ENCODE measurements at places on chromosomes 16 and 17. TPM values are rescaled to one million over a fixed set of nuclear protein-coding genes. Genes with fewer than 3 reads are reported as not detected.

The TMIGD1 gene
- total RNA-seq: not detected

DNA sequence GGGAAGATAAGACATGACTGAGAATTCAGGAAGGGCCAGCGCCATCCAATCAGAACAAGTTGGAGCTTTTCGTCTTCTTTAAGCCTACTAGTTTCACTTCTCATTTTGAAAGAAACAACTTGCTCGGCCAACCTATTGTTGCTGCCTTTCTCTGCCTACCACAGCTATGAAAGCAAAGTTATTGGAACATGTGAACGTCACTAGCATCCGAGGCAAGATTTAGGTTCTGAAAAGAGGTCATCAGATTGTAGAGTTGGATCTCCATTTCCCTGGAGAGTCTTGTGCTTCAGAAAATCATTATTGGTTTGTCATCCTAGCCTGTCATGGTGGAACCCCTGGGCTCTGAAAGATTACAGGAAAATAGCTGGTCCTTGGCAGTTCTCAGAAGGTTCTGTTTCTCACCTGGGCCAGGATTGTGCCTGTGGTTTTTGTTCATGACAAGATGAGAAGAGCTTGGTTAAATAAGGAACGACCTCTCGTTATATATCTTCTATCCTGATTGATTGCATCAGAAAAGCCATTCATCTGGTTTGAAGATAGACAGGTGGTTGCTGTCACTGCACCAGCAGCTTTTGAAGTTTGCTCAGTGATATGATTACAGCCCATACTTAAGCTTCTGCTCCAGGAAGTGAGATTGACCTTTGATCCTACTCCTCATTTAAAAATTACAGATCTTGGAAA lies 25.3 kb downstream of the CDH13 start:
- H3K4me1 ChIP-seq: peaks cover 48% of the 10 kb centered on the region
- no peaks in the 10 kb centered on the region for H3K27me3 ChIP-seq
- no peak overlapping the region for H3K4me3 ChIP-seq

DNA sequence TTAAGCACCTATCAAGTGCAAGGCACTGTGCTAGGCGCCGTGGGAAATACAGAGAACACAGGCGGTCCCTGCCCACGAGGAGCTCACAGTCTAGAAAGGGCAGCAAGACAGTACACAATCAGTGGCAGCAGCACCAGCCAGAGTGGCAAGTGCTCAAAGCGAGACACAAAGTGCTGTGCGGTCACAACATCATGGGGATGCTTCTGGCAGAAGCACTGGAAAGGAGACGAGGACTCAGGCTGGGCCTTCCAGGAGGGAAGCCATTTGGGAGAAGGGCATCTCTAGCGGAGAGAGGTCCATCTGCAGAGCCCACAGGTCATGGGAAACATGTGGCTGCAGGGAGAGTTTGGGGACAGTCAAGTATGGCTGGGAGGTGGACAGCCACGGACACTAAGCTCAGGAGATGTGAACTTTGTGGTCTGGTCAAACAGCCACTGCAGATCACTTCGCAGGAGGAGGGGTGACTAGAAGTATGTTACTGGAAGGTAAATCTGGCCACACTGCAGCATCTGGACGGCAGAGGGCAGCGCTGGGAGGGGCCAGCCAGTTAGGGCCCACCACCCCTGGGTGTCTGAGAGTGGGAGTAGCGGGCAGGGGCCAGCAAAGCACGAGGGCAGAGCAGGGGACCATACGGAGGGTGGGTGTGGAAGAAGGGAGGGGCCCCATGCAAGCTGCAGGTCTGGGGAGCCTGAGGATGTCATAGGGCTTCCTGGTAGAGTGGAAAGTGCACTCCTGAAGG lies 71.1 kb downstream of the N4BP1 start:
- DNase-seq: no peak
- H3K4me1 ChIP-seq: peaks cover 54% of the 10 kb centered on the region
- H3K27me3 ChIP-seq: no peaks in the 10 kb centered on the region
- H3K36me3 ChIP-seq: no peaks in the 10 kb centered on the region
- H3K27ac ChIP-seq: peak overlapping the region; percentile 85
- no peak overlapping the region for H3K4me3 ChIP-seq

The ZFHX3 gene
- 12.2 TPM for total RNA-seq

The GPR139 gene
- not detected for total RNA-seq

GRCh38 chr17:19342611-19343255 lies 19.8 kb downstream of the B9D1 start:
- no peaks in the 10 kb centered on the region for H3K36me3 ChIP-seq
- no peak for DNase-seq
- H3K4me3 ChIP-seq: no peak overlapping the region
- H3K4me1 ChIP-seq: peaks cover 66% of the 10 kb centered on the region

The CACNG4 gene
- total RNA-seq: not detected

The KRT27 gene
- not detected for total RNA-seq

The PRSS53 gene
- 0.60 TPM for total RNA-seq

The SEPTIN1 gene
- total RNA-seq: 1.3 TPM

The MGAT5B gene
- not detected for total RNA-seq

The SARM1 gene
- 7.7 TPM for total RNA-seq

DNA sequence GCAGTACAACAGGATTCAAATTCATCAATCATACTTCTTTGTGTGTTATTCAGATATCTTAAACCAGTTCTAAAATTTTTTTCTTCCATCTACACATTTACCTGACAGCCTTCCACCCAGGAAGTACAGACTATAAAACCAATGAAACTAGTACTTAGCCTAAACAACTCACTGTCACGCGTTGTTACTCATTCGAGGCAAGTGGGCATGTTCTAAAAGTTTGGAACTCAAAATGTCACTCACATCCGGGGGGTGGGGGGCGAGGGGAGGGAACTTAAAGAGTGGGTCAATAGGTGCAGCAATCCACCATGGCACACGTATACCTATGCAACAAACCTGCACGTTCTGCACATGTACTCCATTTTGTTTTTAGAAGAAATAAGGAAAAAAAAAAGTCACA lies 90.4 kb upstream of the PLEKHM1 start:
- H3K27me3 ChIP-seq: no peaks in the 10 kb centered on the region
- no peaks in the 10 kb centered on the region for H3K4me1 ChIP-seq
- H3K4me3 ChIP-seq: no peak overlapping the region
- H3K27ac ChIP-seq: no peak overlapping the region

DNA sequence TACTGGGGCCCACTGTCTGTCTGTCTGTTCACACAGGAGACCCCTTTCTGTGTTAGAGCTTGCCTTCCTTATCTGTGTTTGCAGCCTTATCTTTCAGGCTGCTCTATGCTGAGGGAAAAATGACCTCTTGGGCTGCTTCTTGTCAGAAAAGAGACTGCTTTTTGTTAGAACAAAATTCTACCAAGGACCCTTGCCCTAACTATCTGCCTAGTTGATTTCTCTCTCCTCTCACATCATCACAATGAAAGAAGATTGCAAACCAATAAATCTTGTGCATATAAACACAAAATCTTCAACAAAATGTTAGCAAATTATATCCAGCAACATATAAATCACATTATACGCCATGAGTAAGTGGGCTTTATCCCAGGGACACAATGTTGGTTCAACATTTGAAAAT lies 1117.7 kb downstream of the CDH11 start:
- H3K27me3 ChIP-seq: no peaks in the 10 kb centered on the region
- no peaks in the 10 kb centered on the region for H3K36me3 ChIP-seq
- no peak overlapping the region for H3K27ac ChIP-seq

The CFDP1 gene
- total RNA-seq: 27.8 TPM

The TBC1D3K gene
- not detected for total RNA-seq

The ALOX15 gene
- total RNA-seq: 0.97 TPM

DNA sequence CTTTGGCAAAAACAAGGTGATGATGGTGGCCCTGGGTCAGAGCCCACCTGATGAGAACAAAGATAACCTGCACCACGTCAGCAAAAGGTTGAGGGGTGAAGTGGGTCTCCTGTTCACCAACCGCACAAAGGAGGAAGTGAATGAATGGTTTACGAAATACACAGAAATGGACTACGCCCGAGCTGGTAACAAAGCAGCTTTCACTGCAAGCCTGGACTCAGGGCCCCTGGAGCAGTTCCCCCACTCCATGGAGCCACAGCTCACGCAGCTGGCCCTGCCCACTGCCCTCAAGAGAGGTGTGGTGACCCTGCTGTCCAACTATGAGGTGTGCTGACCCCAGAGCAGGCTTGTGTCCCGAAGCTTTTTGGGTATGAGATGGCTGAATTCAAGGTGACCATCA lies 29.7 kb upstream of the DLX4 start:
- no peaks in the 10 kb centered on the region for H3K4me1 ChIP-seq
- H3K36me3 ChIP-seq: no peaks in the 10 kb centered on the region
- peaks cover 62% of the 10 kb centered on the region for H3K27me3 ChIP-seq
- no peak overlapping the region for H3K27ac ChIP-seq

The KRTAP17-1 gene
- not detected for total RNA-seq

GRCh38 chr16:4525069-4525468 lies 13.5 kb downstream of the CDIP1 start:
- H3K4me3 ChIP-seq: no peak overlapping the region
- peaks cover 55% of the 10 kb centered on the region for H3K4me1 ChIP-seq
- H3K36me3 ChIP-seq: no peaks in the 10 kb centered on the region
- no peak overlapping the region for H3K27ac ChIP-seq
- no peaks in the 10 kb centered on the region for H3K27me3 ChIP-seq

The SCNN1B gene
- total RNA-seq: 0.32 TPM

DNA sequence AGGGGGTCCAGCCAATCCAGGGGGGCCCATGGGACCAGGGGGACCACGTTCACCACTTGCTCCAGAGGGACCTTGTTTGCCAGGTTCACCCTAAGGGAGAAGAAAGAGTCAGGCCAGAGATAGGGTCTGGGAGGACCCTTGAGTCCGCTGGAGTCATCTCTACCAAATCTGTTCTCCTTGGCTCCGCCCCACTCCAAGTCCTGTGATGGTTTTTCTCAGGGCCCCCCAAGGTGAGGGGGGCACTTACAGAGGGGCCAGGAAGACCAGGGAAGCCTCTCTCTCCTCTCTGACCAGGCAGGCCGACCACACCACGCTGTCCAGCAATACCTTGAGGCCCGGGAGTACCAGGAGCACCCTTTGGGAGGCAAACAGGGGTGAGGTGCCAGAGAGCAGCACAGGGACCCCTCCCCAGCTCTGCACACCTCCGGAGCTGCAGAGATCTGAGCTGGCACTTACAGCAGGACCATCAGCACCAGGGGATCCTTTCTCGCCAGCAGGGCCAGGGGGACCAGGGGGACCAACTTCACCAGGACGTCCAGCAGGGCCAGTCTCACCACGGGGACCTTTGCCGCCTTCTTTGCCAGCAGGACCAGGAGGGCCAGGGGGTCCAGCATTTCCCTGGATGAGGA lies 12.4 kb downstream of the COL1A1 start:
- no peak for DNase-seq
- no peaks in the 10 kb centered on the region for H3K4me1 ChIP-seq
- H3K27ac ChIP-seq: no peak overlapping the region
- H3K4me3 ChIP-seq: no peak overlapping the region
- no peaks in the 10 kb centered on the region for H3K27me3 ChIP-seq

- H3K27ac ChIP-seq: no peak overlapping the region
- H3K36me3 ChIP-seq: no peaks in the 10 kb centered on the region
- DNase-seq: no peak
- H3K4me1 ChIP-seq: no peaks in the 10 kb centered on the region
- H3K27me3 ChIP-seq: no peaks in the 10 kb centered on the region
These were observed 528.1 kb downstream of the NPIPA7 start for GRCh38 chr16:16907089-16907488.

- H3K27me3 ChIP-seq: no peaks in the 10 kb centered on the region
- H3K36me3 ChIP-seq: peaks cover 3% of the 10 kb centered on the region
- no peak overlapping the region for H3K4me3 ChIP-seq
These were observed 9.2 kb upstream of the DPEP3 start for GRCh38 chr16:67989322-67990017.

Data from heart right ventricle (tissue), 16 donors.